ENCODE measurements at places on chromosomes 1 and 21.
A peak's percentile ranks its signal among the peaks of the same experiment; 100 is the strongest.

DNA sequence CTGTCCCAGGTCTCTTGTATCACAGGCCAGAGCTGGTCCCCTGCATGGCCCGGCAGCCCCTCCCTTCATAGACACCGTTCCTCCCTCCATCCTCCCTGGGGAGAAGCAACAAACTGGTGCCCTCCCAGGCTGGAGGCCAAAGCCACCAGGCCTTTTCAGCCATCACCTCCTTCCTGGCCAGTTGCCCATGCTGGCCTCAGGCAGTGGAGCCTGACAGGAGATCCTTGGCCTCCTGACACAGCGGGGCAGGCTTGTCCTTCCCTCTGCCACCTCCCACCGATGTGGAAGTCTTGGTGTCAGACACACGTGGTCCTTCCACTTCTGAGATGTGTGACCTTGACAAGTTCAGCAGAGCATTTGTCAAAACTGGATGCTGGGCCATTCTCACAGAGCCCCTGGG is 206.0 kb downstream of the HIVEP3 start:
- no peak for DNase-seq

- DNase-seq = no peak
These were observed 23.0 kb downstream of the ERICH3 start for GRCh38 chr1:74650561-74650960.

DNA sequence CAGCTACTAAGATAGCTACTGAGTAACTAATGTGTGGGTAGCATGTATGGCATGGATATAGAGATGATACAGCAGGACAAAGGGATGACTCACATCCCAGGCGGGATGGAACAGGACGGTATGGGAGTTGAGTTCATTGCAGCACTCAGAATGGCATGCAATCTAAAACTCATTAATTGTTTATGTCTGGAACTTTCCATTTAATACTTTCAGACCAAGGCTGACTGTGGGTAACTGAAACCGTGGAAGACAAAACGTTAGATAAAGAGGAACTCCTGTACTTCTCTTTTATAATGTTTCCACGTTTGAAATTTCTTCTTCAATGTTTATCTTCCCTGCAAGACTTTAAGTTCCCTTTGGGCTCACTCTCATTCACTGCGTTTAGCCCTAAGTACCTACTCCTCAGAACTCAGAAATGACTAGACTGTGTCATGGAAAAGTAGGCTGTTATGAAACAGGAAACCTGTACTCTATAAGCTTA is 151.9 kb downstream of the MAGI3 start:
- DNase-seq = peak; percentile 71

- DNase-seq = no peak
These were observed 121.2 kb upstream of the KIAA0040 start for GRCh38 chr1:175313672-175314225.

GRCh38 chr1:43235451-43236121 is 34.2 kb upstream of the TMEM125 start:
- no peak for DNase-seq

GRCh38 chr21:43585924-43586413 is 73.3 kb downstream of the HSF2BP start:
- peak; percentile 99 for DNase-seq

Measured in fibroblast of skin of left quadriceps (primary cell).